ENCODE measurements at places on chromosomes 7 and 10. TPM values are rescaled to one million over a fixed set of nuclear protein-coding genes. Genes with fewer than 3 reads are reported as not detected.

The DLG5 gene
- 42.5 TPM for total RNA-seq

The PPP1R17 gene
- total RNA-seq, result 0.38 TPM

The PRKAR2B gene
- 58.4 TPM for total RNA-seq

The FXYD4 gene
- not detected for total RNA-seq

The PIK3CG gene
- total RNA-seq, result 2.5 TPM

The CLDN3 gene
- total RNA-seq, result not detected

The KMT2E gene
- 122 TPM for total RNA-seq

- H3K27ac ChIP-seq, result peak overlapping the region; percentile 79
- peaks cover 44% of the 10 kb centered on the region for H3K4me1 ChIP-seq
- no peaks in the 10 kb centered on the region for H3K27me3 ChIP-seq
- H3K4me3 ChIP-seq, result no peak overlapping the region
- DNase-seq, result peak; percentile 28
Observed at GRCh38 chr10:71770789-71771188, 2.5 kb downstream of the VSIR start.

DNA sequence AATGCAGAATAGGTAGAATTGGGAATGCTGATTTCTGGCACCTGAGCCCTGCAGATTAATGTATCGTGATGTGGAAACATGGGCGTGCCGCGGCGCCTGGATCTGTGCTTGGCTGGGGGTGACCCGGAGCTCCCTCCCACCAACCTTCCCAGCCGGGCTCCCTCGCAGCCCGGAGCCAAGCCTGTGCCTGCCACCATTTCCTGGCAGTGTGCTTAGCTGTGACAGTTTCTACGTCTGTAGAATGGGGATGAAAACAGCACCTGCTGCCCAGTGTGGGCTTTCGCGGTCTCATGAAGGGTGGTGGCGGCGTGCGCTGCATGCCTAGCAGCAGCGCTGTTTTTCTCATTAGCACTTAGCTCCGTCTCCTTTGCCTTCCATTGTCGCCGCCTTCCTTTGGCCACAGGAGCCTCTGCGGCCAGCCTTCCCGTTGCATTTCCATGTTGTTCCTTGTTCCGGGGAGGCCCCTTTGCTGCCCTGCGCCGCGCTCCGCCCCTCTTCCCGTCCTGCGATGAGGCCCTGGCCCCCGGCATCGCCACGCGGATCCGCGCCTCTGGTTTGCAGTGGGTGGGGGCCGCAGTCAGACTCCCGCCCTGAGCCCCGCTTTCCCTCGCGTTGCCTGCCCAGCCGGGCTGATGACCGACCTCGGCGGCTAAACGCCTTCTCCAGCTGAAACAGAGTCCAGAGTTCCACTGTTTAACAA lies 84.2 kb downstream of the CUL1 start:
- no peak overlapping the region for H3K27ac ChIP-seq
- no peak overlapping the region for H3K4me3 ChIP-seq
- H3K27me3 ChIP-seq, result no peaks in the 10 kb centered on the region
- no peaks in the 10 kb centered on the region for H3K36me3 ChIP-seq

DNA sequence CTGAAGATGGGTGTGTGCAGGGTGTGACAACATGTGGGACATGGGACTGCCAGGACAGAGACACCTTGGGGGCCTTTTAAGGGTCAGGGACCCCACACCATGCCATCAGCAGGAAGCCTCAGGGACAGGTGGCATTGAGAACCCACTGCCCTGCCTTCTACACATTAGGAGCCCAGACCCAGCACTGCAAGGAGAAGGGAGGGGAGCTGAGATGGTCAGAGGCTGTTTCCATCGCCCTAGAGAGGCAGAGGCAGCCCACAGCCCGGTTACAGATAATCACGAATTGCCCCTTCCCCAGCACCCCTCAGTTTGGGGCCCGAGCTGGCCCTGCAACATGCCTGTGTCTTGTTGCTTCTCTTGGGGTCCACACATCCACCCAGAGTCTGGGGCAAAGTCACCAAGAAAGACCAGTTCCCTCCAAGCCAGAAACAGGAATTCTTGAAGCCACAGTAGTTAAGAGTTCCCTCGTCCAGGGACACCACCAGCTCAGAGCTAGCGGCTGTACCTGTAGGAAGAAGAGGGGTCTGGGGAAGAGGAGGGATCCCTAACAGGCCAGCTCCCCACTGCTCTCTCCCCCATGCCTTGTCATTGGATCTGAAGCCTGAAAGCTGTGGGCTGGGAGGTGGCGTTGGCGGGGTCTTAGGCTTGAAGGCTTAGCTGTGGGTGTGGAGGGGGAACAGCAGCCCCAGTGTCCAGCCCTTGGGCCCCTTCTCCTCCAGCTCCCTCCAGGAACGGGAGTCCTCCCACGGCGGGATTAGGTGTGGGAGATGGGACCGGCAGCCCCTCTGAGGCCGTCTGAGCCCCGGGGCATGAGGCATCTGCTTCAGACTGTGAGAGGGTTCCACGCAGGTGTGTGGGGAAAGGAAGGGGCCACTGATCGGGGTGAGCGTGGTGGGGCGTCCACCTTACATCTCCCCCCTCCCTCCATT lies 44.8 kb upstream of the ELFN1 start:
- no peak overlapping the region for H3K4me3 ChIP-seq
- no peaks in the 10 kb centered on the region for H3K27me3 ChIP-seq
- DNase-seq, result no peak
- no peak overlapping the region for H3K27ac ChIP-seq

DNA sequence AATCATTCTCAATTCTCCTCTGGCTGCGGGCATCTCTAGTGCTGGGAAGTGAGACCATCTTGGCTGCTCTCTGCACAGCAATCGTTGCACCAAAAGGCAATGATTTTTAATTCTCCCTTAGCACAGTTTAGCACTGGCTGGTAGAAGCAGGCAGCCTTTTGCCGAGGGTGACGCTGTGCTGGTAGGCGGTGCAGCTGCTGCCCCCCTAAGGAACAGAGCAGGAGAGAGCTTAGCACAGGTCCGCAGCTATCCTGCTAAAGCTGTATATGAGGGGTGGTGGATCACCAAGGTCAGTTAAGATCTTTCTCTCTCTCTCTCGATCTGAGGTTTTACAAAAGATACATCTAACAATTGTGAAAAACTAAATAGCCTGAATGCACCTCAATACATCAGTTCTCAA lies 390.1 kb downstream of the GATA3 start:
- H3K27me3 ChIP-seq, result no peaks in the 10 kb centered on the region
- DNase-seq, result no peak
- no peak overlapping the region for H3K4me3 ChIP-seq
- H3K27ac ChIP-seq, result no peak overlapping the region

- no peaks in the 10 kb centered on the region for H3K27me3 ChIP-seq
- DNase-seq, result no peak
- no peak overlapping the region for H3K27ac ChIP-seq
- no peak overlapping the region for H3K4me3 ChIP-seq
Observed at GRCh38 chr7:138829335-138829734, 31.3 kb upstream of the ATP6V0A4 start.
